ENCODE measurements at places on chromosomes 1 and 21. TPM values are rescaled to one million over a fixed set of nuclear protein-coding genes. Genes with fewer than 3 reads are reported as not detected.

DNA sequence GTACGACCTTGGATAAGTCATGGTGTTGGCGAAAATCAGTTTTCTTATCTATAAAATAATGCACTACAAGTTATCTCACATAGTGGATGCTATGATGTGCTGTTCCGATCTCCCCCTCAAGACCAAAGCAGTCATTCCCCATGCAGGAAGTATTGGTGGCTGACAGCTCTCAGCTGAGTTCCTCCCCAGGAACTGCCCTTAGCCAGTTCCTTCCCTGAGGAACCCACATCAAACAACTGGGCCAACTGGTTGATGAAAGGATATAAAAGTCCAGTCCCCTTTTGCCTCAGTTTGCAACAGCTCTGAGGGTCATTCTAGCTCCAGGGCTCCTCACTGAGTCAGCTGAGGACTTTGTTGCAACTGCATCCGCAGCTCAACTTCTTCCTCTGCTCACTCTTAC lies 16.1 kb upstream of the SLAMF1 start:
- DNase-seq = no peak

SH2D1B gene
- total RNA-seq = 0.69 TPM

TEDDM1 gene
- not detected for total RNA-seq

GRCh38 chr1:176241385-176242015 lies 34.4 kb upstream of the COP1 start:
- DNase-seq = no peak

- DNase-seq = no peak
These were observed 79.3 kb downstream of the DISP3 start for GRCh38 chr1:11558276-11558675.

- no peak for DNase-seq
These were observed 200.9 kb downstream of the PLPP3 start for GRCh38 chr1:56378341-56379070.

C1orf185 gene
- total RNA-seq = not detected

DNA sequence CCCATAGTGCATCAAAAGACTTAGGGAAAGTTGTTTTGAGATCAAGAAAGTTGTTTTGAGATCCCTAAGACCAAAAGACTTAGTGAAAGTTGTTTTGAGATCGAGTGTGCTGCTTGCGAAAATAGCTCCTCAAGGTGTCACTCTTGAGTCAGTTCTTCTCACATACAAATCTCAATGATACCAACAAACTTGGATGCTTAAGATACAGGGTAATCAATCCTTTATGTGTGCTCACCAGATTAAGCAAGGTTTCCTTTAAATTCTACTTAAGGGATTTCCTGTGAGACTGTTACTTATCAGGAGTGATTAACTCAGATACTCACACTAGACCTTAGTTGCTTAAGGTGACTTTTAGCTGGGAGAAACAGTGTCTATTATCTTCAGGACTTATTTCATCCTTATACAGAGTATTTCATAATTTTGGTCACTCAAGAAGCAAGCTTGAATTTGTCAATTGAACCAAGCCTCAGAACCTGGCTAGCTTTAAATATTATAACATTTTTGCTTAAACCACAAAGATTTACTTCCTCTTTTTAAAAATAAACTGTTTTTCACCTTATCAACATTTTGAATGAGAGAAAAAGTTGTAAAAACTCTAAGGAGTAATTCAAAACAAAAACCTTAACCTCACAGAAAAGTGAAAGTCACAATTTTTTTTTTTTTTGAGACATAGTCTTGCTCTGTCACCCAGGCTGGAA lies 8.0 kb upstream of the RLF start:
- DNase-seq = no peak

- DNase-seq = no peak
These were observed 81.7 kb downstream of the PGM1 start for GRCh38 chr1:63674865-63675419.

PKP1 gene
- 2.8 TPM for total RNA-seq

DNA sequence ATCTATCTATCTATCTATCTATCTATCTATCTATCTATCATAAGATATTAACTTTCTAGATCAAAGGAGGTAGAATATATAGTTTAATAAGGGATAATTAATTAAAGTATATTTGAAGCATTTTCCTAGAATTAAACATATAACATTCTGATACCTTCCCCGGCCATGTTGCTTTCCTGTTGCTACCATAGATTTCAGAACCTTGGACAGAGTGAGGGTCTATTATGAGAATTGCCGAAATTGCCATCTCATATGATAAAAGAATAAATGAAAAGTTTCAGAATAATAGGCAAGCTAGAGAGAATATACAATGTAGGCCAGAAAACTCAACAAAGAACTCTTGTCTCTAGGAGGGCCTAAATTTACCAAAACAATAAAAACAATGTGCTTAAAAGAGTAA lies 706.1 kb upstream of the TMPRSS15 start:
- DNase-seq = no peak

GRCh38 chr1:209202830-209203532 lies 380.5 kb upstream of the CAMK1G start:
- no peak for DNase-seq

DNA sequence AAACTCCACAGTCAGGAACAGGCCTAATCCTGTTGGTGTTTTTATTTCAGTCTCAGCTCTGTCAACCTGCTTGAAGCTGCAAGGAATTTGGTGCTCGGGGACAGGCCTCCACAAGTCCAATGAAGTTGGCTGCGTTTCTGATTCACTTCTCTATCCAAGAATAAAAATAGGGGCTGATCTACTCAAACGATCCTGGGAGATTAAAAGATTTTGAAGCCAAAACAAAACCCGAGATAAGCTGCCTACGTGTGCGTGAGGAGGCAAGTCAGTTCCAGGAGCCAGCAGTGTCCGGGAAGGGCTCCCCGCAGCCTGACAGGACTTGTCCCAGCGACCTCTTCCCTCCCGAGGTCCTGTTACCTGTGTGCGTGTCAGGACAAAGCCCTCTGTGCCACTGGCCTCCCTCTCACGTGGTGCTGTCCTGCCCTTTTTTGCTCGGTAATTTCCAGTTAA lies 98.0 kb downstream of the ETS2 start:
- peak; percentile 87 for DNase-seq

CRYAA gene
- not detected for total RNA-seq

- no peak for DNase-seq
These were observed 154.7 kb downstream of the RUNX1 start for GRCh38 chr21:34894401-34894800.

DNA sequence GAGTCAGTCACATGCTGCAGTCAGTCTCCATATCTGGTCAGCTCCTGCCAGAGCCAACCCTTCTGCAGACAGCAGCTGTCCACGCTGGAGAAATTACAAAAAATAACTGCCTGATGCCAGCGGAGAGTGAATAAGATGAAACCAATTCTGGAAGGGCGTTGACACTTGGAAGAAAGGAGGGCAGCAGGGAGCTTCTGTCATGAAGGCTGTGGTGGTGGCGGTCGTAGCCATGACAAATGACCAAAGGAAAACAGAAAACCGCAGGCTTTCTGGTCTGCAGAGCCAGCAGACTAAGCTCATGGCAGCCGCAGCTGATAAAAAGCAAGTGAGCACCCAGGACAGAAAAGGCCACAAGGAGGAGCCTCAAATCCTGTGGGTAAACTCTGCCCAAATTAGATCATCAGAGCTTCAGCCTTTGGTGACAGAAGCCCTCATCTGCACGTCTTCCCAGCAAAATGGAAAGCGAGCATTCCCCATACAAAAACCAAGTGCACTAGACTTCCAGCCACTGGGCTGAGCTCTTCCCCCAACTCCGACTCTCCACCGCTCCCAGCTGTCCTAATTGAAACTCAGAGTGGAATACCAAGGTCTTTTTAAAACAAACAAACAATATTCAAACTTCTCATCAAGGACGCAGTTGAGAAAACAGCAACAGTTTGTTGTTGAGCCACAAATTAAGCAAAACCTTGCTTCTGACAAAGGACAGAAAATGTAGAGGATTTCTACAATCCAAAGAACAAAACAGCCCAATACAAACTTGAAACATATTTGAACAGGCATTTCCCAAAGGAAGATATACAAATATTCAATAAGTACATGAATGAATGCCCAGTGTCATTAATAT lies 28.7 kb downstream of the RSPH1 start:
- DNase-seq = no peak

GRCh38 chr1:74673351-74674111 lies at the start of gene ERICH3:
ERICH3 (minus strand) TSS chr1:74673792; CDS start chr1:74673519, 273 bp downstream.
- DNase-seq = no peak
